ENCODE measurements at places on chromosomes 16 and 17.

- DNase-seq: no peak
These were observed 83.8 kb downstream of the GNAO1 start for GRCh38 chr16:56275076-56275475.

DNA sequence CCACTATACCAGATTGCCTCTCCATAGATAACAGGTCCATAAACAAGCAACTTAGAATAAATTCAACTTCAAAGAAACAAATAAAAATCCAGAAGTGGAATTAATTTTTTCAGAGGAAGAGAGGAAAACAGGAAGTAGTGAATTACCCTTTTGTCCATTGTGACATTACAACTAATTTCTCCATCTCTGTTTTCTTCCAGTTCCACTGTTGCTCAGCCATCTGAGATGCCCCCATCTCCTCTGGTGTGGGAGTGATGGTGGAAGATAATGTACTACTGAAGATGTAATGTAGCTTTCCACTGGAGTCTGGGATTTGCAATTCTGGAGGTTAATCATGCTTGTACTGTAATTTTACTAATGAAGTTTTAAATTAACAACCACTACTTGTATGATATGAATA, 124.6 kb upstream of the TMEM97 start:
- DNase-seq: no peak

DNA sequence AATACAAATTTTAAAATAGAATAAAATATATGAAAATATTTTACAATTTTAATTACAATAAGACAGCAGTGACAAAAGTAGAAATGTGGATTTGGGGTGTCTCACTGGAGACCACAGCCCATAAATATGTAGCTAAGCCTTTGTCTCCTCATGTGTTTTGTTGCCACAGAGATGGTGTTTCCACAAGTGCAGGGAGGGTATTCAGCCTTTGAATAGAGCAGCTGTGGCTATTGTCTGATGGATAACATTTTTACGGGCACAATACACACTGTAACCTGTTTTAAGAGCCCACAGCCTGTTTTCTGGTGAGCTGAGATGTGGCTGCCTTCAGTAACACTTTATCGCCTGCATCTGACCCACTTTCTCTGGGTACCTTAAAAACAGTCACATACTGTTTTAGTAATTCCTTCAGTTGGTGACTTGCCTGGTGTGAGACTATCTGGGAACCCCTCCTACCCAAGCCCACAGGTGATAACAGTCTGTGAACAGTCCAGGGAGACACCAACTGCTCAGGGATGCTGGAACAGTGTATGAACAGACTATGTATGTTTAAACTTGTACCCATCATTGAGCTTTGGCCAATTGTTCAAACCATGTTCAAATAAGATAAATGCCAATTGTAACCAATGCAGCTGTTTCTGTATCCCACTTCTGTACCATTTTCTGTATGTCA, 7.8 kb upstream of the AHSP start:
- DNase-seq: no peak

- DNase-seq: no peak
These were observed 17.8 kb downstream of the TTLL6 start for GRCh38 chr17:48799069-48799723.

- peak; percentile 6 for DNase-seq
These were observed 38.5 kb downstream of the IGF2BP1 start for GRCh38 chr17:49035470-49036269.

DNA sequence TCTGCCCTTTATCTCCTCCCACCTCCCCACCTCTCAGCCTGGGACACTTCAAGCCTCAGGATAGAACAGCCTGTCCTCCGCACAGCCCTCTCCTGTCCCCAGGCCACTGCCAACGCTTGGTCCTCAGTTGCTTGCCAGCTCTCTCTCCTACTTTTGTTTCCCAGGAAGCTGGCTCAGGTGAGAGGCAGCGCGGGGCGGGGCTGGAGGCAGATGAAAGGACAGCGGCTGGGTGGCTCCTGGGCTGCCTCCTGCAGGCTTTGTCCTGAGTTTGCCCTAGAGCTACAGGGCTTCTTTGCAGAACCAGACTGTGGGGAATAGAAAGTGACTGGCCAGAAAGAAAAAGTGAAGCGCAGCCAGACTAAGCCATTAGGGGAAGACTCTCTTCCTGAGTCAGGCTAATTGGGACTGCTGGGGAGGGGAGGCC, 48.2 kb upstream of the CDC42EP4 start:
- DNase-seq: no peak

GRCh38 chr17:39461113-39461925, at the start of gene CDK12:
Gene CDK12 (plus strand): TSS chr17:39461486. CDS start chr17:39462072, 586 bp downstream.
- peak; percentile 96 for DNase-seq

DNA sequence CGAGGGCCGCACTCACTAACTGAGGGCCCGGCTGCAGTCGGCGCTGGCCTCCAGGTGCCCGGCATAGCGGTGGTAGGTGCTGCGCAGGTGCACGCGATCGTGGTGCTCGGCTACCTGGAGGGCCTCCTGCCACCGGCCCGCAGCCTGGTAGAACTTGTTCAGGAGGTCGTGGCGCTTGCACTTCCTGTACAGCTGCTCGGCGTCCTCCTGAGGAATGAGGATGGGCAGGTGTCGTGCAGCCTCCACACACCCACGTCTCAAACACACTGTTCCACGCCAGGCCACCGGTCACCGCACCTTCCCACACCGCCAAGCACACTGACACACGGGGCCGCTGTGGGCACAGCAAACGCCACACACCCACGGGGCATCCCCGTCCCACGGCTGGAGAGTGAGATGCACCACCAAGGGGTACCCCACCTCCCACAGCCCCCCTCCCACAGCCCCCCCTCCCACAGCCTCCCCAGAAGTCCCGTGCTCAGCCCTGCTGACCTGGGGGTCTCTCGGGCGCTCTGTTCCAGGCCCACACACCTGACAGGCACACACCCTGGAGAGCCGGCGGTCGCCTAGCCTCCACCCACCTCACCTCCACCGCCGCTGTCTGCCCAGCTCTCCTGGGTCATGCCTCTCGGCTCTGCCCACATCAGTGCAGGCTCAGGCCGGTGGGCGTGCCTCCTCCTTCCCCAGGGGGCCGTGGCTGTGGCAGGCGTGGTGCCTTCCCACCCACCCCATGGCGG, 7.4 kb upstream of the TMEM204 start:
- DNase-seq: no peak

All from immature natural killer cell (primary cell).